Activated CD4-positive, alpha-beta T cell treated with anti-CD3 and anti-CD28 coated beads for 48 hours (primary cell): ENCODE measurements at places on chromosomes 6 and 20.
A peak's percentile ranks its signal among the peaks of the same experiment; 100 is the strongest.

- no peak for DNase-seq
These were observed 25.7 kb downstream of the HMGN3 start for GRCh38 chr6:79208816-79209215.

- DNase-seq = peak; percentile 26
These were observed 56.8 kb downstream of the EYA2 start for GRCh38 chr20:46951405-46951804.

DNA sequence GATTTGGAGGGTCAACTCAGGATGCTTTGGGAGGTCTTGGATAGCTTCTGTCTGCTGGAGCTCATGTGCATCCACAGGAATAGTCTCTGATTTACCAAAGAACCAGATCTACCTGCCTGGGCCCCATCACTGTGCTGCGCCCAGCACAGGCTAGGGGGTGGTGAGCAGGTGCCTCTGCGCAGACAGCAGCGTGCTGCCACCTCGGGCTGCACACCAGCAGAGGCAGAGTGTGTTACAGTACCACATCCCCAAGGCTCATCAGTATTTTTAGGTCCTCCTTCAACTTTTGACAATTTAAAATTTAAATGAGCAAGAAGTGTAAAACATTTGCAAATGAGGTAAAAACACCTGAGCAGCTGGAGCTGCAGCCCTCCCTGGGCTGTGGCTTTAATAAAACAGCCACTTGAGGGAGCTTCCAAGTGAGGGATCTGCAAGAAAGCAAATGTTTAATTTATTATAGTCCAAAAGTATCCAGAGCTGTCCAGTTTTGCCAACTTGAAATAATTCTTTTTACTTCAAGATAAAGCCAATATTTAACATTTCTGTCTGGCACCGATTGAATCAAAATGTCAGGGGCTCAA lies 324.9 kb downstream of the ZFAND3 start:
- DNase-seq = no peak

DNA sequence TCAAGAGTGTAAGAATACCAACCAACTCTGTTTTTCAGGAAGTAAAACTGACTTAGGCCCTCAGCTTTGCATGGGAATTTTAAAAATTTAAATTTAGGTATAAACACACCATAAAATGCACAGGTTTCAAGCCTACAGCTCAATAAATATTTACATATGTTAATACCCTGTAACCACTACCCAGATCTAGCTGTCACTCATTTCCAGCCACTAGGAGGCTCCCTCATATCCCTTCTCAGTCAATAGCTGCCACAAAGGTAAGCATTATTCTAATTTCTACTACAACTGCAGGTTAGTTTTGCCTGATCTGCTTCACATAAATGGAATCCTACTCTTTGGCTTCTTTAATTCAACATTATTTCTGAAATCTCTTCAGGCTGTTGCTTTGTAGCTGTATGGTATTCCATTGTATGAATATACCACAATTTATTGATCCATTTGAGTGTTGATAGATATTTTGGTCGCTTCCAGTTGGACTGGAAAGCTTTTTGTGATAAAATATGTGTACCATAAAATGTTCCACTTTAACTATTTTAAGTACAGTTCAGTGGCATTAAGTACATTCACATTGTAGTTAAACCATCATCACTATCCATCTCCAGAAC lies 32.5 kb upstream of the MEI4 start:
- DNase-seq = peak; percentile 8

DNA sequence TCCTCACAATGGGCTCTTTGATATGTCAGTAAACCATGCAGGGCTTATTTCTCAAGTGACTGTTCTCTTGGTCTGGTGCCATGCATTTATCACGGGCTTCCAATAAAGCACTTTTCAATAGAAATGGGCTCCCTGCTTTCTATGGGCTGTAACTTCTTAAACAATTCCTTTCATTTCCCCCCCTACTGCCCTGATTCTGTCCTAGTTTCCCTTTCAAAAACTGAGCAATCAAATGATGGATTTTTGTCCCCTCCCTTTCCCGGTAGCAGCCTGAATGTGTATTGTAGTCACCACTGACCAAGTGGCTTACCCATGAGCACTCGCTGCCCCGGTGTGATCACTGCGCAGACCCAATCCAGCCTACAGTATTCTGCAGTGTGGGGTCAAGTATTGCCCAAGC lies 13.9 kb downstream of the RPS10 start:
- no peak for DNase-seq

GRCh38 chr6:73610444-73611275 lies 43.1 kb downstream of the SLC17A5 start:
- no peak for DNase-seq

- DNase-seq = no peak
These were observed 18.1 kb downstream of the ACSS1 start for GRCh38 chr20:25039697-25040437.
